ENCODE measurements at places on chromosomes 5 and 9.

DNA sequence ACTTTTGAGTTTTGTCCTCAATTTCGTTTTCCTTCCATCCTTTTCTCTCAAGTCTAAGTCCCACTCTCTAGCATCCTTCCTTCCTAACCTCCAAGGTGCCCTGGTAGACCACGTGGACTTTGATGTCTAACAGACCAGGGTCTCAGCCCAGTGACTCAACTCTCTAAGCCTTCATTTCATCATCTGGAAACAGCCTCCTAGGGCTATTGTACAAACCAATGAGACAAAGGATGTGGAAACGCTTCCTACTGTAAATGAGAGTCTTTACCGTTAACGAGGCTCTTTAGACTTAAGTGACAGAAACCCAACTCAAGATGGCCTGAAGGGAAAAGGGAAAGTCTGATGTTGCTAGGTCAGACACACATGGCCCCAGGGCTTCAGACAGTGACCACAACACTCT is 49.2 kb upstream of the CPLX2 start:
- DNase-seq: no peak

- DNase-seq: no peak
These were observed 2.1 kb downstream of the MAMDC4 start for GRCh38 chr9:136854113-136854841.

- no peak for DNase-seq
These were observed 588 bp upstream of the ZBED3 start for GRCh38 chr5:77087484-77088261.

GRCh38 chr9:94173632-94174031 is 85.5 kb upstream of the ZNF169 start:
- DNase-seq: no peak

DNA sequence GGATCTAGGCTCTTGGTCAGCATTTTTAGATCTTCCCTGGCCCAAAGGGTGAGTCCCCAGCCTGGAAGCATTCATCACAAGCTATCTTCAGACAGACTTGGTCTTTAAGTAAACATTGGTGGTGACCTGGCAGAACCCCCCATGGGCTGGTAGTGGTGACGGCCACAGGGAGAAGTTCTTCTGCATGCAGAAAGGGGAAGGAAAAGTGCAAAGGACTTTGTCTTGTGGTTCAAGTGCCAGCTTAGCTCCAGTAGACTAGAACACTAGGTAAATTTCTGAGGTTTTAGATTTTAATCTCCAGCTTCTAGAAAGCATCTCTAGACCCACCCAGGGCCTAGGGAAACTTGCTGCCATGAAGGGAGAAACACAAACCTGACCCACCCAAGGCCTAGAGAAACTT is 584.0 kb downstream of the CHSY3 start:
- DNase-seq: no peak

DNA sequence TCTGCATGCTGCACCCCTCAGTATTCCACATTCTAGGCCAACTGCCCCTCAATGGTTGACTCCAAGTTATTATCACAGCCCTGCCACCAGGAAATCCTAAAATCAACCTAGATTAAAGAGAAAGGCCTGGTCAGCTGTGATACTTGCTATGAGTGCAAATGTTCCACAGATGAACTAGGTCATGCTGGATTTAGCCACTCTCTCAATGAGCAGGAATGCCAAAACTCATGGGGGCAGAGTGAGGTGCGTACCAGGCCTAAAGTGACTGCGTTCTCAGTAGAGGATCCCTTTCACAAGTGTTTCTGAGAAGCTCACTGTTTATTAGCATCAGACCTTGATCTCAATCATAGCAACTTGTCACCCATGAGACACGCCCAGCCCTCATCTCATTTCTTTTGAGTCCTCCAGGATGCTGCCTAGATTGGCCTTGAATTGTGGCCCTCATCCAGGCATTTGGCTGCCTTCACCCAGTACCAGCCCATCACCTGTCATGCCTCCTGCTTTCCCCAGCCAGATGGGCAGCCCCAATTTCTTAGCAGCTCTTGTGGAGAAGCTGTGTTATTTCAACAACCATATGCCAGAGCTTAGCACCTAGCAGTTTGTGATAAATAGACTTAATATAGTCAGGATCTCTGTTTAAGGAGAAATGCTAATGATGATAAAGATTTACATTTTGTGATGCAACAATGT is 383.9 kb downstream of the CTNND2 start:
- DNase-seq: no peak

DNA sequence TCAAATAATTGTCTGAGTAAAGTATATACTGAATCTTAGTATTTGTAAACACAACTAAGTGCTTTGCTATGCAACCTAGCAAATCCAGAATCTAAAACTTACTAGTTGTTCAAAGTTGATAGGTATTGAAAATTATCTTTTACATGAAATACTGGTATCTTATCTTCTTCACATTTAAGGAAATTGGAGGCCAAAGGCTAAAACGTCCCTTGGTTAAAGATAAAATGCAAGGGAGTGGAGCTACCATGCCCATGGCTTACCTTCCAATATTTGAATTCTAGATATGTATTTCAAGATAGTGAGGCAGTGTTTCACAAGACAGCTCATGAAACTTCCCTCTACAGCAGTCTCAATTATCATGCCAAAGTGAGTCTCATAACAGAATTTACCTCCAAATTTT is 373.5 kb downstream of the KIAA0825 start:
- DNase-seq: no peak

- DNase-seq: no peak
These were observed 35.0 kb downstream of the ARL15 start for GRCh38 chr5:54275361-54275760.

DNA sequence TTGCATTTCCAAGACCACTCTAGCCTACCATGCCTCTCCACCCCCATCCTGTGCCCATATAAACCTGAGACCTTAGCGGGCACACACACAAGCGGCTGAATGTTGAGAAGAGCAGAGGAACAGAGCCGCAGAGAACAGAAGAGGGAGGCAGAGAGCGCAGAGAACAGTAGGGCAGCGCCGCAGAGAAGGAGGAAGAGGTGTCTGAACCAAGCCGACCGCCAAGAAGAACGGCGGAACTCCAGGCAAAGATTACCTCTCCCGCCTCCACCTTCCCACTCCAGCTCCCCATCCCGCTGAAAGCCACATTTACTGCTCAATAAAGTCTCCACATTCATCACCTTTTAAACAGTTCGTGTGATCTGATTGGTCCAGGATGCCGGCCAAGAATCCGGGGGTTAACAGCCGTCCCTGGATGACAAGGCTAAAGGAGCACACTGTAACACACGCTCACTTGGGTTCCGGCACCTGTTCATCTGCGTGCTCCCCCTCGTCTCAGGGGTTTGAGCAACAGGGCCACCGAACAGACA is 33.2 kb downstream of the GRIN3A start:
- DNase-seq: no peak

DNA sequence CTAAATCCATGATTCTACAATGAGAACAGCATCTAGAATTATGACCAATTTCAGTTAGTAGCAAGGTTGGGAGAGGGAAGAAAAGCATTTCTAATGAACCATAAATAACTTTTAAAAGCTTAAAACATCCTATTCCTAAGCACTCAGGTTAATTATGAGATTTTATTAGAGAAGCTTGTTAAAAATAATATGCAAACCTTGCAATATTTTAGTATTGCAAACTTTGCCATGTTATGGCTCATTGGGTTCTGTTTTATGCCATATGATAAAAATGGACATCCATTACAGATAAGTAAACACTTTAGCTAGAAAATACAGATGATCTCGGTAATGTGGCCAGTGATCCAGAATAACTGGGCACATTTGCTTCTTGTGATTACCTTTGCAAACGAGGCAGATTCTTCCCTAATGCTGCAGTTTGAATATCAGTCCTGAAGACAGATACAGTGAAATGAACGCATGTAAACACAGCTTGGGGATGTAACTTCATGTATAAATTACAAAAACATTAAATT is 447.0 kb downstream of the PLK2 start:
- DNase-seq: no peak

DNA sequence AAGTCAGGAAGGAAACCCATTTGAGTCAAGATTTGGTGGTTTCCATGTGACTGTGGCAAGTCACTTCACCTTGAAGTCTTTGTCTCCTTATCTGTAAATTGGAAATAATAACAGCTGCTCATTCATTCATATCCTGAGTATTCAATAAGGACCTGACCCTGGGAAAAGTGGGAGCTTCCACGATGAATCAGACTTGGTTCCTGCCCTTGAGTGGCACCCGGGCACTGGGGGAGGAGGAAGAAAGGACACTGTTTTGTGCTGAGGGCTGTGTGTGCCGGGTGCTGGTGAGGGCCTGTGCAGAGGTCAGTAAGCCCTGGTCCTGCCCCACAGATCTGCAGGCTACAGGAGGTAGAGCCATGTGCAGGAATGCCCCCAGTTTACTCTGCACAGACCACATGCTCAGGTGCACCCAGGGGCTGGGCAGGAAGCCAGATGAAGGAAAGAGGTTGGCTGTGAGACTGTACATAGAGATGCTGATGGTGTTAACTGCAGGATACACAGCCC is 6.8 kb downstream of the NDST1 start:
- DNase-seq: no peak

GRCh38 chr5:1111241-1111726 is 579 bp downstream of the SLC12A7 start:
- no peak for DNase-seq

DNA sequence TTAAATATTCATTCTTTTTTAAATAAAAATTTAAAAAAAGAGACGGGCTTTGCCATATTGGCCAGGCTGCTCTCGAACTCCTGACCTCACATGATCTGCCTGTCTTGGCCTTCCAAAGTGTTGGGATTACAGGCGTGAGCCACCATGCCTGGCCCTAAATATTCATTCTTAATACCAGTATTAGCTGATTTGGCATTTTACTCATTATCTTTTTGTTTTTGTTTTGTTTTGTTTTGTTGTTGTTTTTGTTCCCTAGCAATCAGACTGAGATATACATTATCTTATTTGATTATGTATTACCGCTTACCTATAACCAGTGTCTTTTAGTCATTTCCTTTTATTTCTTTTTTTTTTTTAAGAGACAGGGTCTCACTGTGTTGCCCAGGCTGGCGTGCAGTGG is 37.9 kb downstream of the RNF44 start:
- no peak for DNase-seq

DNA sequence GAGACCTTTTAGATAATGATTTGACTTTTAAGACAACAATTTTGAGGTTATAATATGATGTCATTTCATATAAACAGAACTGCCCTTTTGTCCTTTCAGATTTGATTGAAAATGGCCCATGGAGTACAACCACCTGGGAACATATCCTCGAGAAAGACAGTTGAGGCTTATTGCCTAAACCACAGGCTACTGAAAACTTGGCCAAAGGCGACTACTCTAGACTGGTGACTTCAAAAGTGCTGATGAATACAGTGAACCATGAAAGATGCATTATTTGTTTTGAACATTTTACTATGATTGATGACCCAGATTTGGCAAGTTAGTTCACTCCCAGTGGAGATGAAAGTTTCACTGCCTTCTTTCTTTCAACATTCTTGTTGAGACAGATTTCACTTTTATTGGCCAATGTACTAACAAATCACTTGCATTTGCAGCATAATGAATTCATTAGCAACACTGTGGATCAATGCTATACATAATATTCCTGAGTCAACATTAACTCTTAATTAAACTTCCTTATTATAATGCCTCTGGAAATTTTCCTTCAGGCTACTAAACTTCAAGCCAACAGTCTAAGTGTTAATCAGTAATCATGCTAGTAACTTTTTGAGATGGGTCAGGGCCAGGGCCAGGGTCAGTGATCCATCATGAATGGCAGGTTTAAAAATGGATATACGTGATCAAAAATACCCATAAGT is 480.3 kb downstream of the RAB3C start:
- DNase-seq: peak; percentile 36

DNA sequence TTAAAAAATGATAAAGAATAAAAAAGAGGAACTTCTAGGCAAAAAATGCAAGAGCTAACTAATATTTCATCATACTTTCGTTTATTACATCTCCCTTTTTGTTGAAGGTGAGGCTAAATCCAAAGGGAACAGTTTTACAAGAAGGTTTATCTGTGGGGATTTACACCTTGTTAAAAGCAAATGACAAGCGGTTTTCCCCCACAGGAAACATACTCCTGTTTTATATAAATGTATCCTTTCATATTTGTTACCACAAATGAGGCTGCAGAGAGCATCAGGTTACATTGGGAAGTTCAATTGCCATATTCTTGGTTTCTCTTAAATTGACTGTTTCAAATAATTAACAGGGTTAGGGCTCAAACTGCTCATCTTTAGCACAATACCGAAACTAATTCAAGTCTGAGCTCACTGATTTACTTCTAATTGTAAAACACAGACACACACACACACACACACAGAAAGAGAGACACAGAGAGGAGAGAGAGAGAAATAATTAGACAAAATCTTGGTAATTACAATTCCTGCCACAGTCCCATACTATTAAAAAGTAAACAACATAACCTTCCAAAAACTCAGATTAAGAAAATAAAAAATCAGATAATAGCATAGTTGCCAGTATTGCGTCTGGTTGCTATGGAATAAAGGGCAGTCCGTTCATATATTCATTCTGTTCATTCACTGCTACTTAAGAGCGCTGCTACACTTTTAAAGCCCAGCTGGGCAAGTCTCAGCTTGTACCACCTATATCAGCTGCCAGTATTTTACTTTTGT is 17.1 kb downstream of the RFX3 start:
- peak; percentile 28 for DNase-seq

GRCh38 chr5:36691696-36692371 is 85.4 kb downstream of the SLC1A3 start:
- DNase-seq: no peak

- peak; percentile 50 for DNase-seq
These were observed 79.2 kb upstream of the HSPA9 start for GRCh38 chr5:138654281-138654867.

DNA sequence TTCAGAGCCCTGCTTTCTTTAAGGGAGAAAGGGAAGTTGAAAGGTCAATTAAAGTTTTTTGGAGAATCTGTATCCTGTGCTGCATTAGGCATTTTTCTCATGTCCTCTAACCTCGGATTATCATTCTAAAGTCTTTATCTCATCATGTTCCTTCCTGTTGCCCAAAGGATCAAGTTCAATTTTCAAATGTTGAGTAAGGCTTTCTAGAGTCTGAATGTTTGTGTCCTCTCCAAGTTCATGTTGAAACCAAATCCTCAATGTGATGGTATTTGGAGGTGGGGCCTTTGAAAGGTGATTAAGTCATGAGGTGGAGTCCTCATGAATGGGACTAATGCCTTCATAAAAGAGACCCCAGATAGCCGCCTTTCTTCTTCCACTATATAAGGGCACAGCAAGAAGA is 20.2 kb upstream of the TNC start:
- no peak for DNase-seq

DNA sequence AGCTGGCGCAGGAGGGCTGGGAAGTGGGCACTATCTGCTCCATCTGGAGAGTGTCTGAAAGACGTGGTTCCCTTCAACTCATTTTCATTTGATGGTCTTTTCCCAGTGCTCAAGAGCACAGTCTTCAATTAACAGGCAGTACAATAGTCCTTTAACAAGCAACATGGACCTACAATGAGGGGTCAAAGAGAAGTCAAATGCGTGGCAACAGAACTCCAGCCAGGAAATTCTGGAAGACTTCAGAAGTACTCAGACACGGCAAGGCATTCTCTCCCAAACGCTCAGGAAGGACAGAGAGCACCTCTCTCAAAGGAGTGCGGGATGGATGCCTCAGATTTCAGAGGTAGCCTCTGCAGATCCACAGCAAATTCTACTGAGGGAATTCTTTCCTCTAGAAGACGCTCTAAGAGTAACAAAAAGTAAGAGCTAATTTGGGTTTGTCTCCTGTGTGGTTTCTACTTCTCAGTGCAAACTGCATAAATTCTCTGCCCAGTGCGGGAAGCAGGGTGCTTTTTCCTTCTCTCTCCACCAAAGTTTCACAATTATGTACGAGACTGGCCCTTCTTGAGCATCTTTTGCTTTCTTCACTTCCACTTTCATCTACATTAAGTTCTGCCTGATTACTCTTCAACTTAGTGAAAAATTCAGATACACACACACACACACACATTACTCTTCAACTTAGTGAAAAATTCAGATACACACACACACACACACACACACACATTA is 56.4 kb downstream of the LHFPL2 start:
- DNase-seq: peak; percentile 68

All from COLO829 (cell line).